Liver (tissue), 10 donors: ENCODE measurements at places on chromosomes 16 and 17. TPM values are rescaled to one million over a fixed set of nuclear protein-coding genes. Genes with fewer than 3 reads are reported as not detected.

DNA sequence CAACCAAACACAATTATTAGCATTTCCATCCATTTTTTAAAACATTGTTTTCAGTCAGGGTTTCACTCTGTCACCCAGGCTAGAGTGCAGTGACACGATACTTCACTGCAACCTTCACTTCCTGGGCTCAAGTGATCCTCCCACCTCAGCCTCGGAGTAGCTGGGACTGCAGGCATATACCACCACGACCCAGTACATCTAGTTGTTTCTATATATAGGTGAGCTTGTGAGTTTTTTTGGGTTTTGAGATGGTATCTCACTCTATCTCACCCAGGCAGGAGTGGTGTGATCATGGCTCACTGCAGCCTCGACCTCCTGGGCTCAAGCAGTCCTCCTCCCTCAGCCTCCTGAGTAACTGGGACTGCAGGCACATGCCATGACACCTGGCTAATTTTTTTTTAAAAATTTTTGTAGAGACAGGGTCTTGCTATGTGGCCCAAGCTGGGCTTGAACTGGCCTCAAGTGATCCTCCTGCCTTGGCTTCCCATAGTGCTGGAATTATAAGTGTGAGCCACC lies 21.5 kb upstream of the ATP5MC1 start:
- no peak for DNase-seq
- peaks cover 2% of the 10 kb centered on the region for H3K36me3 ChIP-seq
- H3K4me1 ChIP-seq = peaks cover 34% of the 10 kb centered on the region
- no peaks in the 10 kb centered on the region for H3K27me3 ChIP-seq
- peak overlapping the region; percentile 92 for H3K27ac ChIP-seq

The DOC2A gene
- 0.09 TPM for polyA plus RNA-seq

The PLA2G10 gene
- polyA plus RNA-seq = not detected

DNA sequence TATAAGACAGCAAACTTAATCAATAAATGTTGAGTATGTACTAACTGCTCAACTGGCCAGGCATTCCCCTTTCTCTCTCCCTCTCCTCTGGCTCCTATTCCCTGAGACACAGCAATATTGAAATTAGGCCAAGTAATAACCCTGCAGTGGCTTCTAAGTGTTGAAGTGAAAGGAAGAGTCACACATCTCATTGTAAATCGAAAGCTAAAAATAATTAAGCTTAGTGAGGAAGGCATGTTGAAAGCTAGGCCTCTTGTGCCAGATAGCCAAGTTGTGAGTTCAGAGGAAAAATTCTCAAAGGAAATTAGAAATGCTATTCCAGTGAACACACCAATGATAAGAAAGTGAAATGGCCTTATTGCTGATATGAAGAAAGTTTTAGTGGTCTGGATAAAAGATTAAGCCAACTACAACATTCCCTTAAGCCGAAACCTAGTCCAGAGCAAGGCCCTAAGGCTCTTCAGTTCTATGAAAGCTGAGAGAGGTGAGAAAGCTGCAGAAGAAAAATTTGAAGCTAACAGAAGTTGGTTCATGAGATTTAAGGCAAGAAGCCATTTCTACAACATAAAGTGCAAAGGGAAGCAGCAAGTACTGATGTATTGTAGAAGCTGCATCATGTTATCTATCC lies 35.4 kb upstream of the ABCC11 start:
- peaks cover 4% of the 10 kb centered on the region for H3K36me3 ChIP-seq
- no peak overlapping the region for H3K27ac ChIP-seq
- no peak for DNase-seq
- no peak overlapping the region for H3K4me3 ChIP-seq
- H3K4me1 ChIP-seq = peaks cover 4% of the 10 kb centered on the region

DNA sequence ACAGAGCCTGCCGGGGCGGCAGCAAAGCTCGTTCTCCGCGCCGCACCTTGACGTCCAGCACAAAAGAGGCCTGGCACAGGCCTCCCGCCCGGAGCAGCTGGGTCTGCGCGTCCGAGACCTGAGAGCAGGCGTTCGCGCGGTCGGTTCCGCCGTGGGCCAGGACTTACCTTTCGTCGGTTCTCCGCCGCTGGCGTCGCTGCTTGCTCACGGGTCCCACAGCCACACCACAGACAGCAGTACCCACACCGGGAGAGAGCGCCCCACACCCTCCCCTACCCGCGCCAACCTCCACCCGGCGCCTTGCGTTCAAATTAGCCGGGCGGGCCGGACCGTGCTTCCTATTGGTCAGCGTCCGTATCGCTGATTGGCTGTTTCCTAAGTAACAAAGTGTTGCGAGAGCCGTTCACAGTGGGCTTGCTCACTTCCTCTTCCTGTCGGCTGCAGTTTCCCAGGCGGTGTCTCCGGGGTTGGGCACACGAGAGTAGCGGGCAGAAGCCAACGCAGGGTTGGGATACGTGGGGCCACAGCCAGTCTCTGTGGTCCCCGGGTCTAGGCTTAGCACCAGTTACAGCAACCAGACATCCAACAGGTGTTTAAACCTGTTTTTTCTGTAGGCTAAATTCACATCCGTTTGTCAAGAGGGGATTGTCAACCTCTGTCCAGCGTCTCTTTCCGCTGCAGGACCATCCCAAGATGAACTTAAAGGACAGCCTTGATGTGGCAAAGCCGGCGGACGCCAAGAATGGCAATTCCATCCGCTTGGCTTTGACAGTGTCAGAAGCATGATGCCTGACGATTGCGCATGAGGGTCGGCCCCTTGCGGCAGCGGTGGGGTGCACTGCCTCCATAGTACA lies at the start of gene KIF18B:
Gene KIF18B (minus strand): TSS at position 313 of the 854 bp plus-strand sequence. CDS start 11,429 bp downstream, outside the sequence.
- H3K4me3 ChIP-seq = peak within 1 kb of the TSS; percentile 47
- no peak within 1 kb of the TSS for H3K27ac ChIP-seq
- peak; percentile 94 for DNase-seq
- H3K36me3 ChIP-seq = no peaks in the 10 kb centered on the region
- peaks cover 13% of the 10 kb centered on the region for H3K4me1 ChIP-seq
- H3K27me3 ChIP-seq = no peaks in the 10 kb centered on the region

GRCh38 chr16:29765167-29766032 lies 12.7 kb upstream of the ZG16 start:
- no peak for DNase-seq
- H3K36me3 ChIP-seq = no peaks in the 10 kb centered on the region
- no peak overlapping the region for H3K4me3 ChIP-seq
- peaks cover 45% of the 10 kb centered on the region for H3K4me1 ChIP-seq
- peak overlapping the region; percentile 37 for H3K27ac ChIP-seq
